Transverse colon (tissue), 4 donors: ENCODE measurements at places on chromosomes 2 and 18. TPM values are rescaled to one million over a fixed set of nuclear protein-coding genes. Genes with fewer than 3 reads are reported as not detected.

RPRM gene
- 3.2 TPM for total RNA-seq

DYNAP gene
- total RNA-seq: not detected

- DNase-seq: no peak
Observed at GRCh38 chr2:11870584-11870983, 124.2 kb downstream of the LPIN1 start.

DNA sequence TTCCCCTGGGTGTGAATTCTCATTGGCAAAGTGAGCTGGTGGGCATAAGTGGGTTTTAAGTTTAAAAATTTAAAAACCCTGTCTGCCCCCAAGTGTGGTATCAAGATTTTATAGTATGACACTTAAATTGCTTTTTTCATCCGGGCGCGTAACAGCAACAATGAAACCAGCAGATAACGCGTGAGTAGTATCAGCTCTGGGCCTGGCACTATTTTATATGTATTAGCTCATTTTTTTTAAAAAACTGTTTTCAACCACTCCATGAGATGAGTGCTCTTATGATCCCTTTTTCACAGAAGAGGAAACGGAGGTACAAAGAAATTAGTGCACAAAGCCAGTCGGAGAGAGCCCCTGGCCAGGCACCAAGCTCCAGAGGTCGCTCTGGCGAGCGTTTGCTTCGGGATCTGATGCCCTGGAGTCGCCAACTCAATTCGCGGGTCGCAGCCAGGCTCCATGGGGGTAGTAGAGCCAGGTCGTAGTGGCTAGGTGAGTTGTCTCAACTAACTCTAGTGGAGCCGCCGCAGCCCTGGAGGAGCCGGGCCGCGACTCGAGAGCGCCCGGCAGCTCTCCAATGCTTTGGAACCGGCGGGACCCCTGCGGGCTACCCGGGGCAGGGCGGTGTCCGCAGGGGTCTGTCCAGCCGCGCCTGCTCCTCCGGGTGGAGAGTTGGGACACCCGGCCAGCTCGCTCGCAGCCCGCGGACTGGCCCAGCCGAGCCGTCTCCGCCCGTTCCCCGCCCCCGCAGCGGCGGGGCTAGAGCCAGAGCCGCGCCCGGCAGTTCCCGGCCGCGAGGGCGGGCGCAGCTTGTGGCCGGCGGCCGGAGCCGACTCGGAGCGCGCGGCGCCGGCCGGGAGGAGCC lies at the start of gene IL1R1:
IL1R1 (plus strand) TSS at position 777 of the 859 bp plus-strand sequence. CDS start 14,979 bp downstream, outside the sequence.
- peak; percentile 81 for DNase-seq

GRCh38 chr2:234286118-234286598 lies 210.7 kb downstream of the ARL4C start:
- DNase-seq: no peak
